Kidney glomerular epithelial cell (primary cell): ENCODE measurements at places on chromosomes 11 and 22.

DNA sequence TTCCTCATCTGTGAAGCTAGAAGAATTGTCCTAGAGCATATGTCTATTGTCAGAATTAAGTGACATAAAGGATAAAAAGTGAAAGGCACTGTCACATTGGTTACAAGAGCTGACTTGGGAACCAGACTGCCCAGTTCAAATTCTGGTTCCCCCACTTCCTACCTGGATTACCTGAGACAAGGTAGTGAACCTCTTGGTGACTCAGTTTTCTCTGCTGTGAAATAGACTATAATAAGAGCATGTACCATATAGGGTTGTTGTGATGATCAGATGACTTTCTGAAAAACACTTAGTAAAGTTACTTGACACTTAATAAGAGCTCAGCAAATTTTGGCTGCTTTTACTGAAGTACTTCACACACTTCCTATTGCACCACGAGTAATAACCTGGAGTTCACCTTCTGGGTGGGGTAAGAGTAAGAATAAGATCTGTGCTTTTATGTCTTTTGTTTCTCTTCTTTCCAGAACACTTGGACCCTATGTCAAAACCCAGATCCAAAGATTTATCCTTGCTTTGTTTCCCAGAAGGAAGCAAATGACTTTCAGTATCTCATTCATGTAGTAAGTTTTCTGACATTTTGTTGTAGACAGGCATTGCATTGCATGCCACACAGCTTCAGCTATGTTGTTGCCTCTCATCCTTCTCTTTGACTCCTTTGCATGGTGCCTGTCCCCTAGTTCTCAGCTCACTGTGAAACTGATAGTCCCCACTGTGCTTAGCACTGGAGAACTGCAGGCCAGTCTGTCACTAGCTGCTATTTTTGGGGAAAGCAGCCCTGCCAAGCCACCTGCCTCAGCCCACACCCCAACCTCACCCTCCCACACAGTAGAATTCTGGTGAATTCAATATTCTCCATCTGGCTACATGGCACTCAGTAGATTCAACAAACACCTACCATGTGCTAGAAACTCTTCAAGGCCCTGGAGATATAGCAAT is 121.8 kb upstream of the POU2AF2 start:
- no peak for DNase-seq

DNA sequence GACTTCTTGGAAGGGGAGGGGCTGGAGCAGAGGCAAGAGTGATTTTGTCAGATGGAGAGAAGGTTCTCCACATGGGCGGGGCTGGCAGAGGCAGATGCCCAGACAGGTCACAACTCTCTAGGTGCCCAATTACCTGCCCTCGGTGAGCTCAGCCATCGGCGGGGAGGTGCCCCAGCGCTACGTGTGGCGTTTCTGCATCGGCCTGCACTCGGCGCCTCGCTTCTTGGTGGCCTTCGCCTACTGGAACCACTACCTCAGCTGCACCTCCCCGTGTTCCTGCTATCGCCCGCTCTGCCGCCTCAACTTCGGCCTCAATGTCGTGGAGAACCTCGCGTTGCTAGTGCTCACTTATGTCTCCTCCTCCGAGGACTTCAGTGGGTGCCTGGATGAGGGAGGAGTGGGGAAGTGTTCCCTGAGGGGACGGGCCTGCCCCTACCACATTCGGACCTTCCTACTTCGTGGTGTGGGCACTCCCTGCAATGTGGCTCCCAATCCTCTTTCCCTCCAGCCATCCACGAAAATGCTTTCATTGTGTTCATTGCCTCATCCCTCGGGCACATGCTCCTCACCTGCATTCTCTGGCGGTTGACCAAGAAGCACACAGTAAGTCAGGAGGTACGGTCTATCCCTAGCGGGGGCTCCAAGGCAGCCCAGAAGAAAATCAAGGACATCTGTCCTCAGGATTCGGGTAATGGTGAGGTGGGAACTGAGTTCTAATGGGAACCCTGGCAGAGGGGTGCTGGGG is 15.6 kb downstream of the PGAP2 start:
- DNase-seq: no peak

- DNase-seq: no peak
These were observed 30.1 kb downstream of the SYT9 start for GRCh38 chr11:7281809-7282208.

- DNase-seq: peak; percentile 86
These were observed 29.0 kb upstream of the CREB3L1 start for GRCh38 chr11:46248289-46249102.

DNA sequence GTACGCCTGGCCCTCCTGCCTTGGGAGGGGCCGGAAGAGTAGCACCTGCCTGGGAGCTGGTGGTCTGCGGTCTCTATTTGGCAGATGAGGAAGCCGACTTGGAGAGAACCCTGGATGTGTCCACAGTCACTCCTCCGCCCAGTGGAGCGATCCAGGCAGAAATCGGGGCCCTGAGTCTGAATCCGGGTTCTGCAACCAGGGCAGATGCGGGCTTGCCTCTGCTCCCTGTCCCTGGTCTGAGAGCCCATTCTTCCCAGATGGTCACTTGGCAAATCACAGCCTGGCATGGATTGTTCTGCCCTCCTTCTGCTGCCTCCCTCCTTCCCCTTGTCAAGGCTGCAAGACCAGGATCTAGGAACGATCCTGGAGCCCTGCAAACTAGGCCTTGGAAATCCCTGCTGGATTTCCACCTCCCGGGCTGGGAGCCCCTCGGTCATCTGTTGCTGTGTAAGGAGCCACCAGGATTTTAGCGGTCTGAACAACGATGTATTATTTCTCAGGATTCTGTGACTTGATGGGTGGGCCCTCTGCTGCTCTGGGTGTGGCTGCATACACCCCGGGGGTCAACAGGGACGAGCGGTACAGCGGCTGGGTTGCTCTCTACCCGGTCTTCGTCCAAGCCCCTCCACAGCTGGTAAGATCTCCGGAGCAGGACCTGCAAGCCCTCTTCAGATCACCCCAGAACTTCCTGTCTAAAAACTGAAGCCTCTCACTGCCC is 2.0 kb upstream of the ASCL2 start:
- DNase-seq: no peak

GRCh38 chr11:34309965-34310364 is 47.8 kb downstream of the ABTB2 start:
- DNase-seq: no peak

DNA sequence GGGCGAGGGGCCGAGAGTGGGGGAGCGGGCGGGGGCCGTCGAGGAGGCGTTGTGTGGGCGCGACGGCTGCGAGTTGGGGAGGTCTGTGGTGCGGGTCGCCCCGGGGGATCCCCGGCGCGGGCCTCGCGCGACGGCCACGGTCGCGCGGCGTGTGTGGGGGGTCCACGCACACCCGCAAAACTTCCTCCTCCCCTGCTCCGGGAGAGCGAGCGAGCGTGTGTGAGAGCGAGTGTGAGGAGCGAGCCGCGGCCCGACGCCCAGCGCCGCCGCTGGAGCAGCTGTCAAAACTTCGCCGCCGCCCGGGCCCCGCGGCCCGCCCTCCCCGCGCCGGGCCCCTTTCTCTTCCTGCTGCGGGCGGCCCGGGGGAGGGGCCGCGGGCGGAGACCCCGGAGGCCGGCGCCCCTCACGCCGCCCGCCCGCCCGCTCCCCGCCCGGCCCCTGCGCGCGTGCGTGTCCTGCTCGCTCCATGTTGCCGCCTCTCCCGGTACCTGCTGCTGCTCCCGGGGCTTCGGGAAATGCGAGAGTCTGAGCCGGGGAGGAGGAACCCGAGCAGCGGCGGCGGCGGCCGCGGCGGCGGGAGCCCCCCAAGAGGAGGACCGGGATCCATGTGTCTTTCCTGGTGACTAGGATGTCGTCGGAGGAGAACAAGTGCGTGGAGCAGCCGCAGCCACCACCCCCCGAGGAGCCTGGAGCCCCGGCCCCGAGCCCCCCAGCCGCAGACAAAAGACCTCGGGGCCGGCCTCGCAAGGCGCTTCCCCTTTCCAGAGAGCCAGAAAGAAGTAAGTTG is 9.0 kb upstream of the CCT8L2 start:
- no peak for DNase-seq
